Osteoblast (primary cell): ENCODE measurements at places on chromosomes 3 and 15.
A peak's percentile ranks its signal among the peaks of the same experiment; 100 is the strongest.

DNA sequence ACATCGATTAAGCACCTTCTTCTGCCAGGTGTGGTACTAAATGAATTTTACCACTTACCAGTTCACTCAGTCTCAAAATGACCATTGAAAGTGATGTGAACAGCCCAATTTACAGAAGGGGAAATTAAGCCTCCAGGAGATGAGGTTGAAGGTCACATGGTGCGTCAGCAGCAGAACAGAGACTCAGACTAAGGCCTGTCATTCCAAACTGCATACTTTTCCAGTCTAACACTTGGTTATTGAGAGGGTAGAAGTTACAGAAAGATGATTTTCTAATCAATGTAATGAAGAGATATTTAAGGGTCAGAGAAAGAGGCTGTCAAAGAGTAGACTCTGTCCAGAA lies 68.4 kb downstream of the TTC23 start:
- H3K27me3 ChIP-seq: no peaks in the 10 kb centered on the region
- no peak overlapping the region for H3K4me3 ChIP-seq
- DNase-seq: no peak
- H3K27ac ChIP-seq: no peak overlapping the region
- no peaks in the 10 kb centered on the region for H3K36me3 ChIP-seq
- peaks cover 5% of the 10 kb centered on the region for H3K4me1 ChIP-seq

DNA sequence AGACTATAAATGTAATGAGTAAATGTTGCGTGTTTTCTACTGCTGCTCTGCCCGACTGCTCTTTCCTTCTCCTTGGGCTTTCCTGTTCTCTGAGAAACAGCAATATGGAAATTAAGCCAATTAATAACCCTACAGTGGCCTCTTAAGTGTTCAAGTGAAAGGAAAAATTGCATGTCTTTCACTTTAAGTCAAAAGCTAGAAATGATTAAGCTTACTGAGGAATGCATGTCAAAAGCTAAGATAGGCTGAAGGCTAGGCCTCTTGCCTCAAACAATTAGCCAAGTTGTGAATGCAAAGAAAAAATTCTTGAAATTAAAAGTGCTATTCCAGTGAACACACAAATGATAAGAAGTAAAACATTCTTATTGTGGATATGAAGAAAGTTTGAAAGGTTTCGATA lies 55.0 kb downstream of the ATP2C1 start:
- H3K27ac ChIP-seq: no peak overlapping the region
- no peak for DNase-seq
- H3K27me3 ChIP-seq: no peaks in the 10 kb centered on the region
- peaks cover 15% of the 10 kb centered on the region for H3K36me3 ChIP-seq
- peaks cover 32% of the 10 kb centered on the region for H3K4me1 ChIP-seq

- DNase-seq: no peak
- no peaks in the 10 kb centered on the region for H3K36me3 ChIP-seq
These were observed 9.7 kb downstream of the ATP8B4 start for GRCh38 chr15:50109076-50109987.

DNA sequence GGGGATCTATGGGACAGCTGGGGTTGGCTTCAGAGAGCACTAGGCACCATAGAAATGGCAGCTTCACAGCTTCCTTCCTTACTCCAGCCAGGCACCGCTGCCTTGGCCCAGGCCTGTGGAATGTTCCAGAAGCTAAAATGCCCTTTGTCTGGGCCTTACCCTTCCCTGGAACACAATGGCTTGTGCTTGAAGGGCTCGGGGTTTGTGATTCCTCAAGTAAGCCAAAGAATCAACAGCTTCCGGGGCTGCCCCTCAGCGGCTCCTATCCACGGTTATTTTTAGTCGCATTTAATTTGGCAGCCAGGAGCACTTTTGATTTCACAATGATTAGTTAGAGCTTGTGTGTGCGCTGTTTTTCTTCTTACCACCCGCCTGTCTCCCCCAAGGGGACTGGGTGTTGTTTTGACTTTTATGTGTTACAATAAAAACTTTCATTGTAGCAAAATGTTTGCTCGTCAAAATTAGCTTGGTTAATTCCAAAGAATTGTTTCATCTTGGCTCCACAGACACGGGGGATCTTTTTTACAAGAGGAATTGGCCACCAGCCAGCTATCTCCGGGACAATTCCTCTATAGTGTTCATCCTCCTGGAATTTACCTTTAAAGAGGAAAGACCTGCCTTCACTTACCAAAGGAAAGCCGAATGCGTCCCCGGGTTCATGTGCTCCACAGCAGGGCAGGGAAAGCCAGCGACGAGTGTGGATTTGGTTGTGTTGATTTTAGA lies 73.8 kb downstream of the TLE3 start:
- H3K4me1 ChIP-seq: peaks cover 16% of the 10 kb centered on the region
- peak overlapping the region; percentile 52 for H3K27ac ChIP-seq
- H3K36me3 ChIP-seq: no peaks in the 10 kb centered on the region
- peak overlapping the region; percentile 23 for H3K4me3 ChIP-seq
- peaks cover 36% of the 10 kb centered on the region for H3K27me3 ChIP-seq

DNA sequence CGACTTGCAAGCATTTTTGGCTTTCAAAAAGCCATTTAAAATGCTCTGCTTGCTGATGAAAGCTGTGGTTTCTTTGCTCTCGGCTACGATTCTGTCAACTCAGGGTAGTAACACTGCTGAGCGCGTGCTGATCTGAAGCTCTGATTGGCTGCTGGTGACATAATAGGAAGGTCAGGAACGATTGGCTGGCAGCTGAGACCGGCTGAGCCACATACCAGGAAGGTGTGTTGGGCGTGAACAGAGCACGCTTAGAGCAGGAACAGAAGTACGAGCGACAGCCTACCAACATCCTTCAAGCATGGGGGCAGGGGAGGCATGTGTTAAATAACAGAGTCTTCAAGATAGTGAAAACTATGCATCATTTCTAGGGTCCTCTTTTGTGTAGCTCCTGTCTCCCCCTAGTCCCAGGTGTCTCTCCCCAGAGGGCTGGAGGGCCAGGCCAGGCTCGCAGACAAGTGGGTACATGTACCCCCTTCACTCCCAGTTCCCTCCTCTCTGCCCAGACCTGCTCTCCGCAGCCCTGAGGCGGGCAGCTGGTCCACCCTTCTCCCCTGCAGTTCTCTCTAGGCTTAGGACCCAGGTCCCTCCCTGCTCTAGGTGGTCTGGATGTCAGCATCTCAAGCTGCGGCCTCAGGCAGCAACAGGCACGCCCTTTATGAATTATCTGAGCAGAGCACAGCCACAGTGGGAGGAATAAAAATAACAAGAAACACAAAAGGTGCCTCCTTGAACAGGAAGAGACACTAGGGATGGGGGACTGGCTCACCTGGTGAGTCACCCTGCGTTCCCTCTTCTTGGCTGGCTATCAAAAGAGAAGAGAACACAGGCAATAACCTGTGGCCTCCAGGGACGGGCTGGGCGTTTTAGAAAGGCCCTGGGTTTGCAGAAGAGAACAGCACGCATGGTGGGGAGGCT lies 76.0 kb downstream of the TAMM41 start:
- H3K36me3 ChIP-seq: no peaks in the 10 kb centered on the region
- H3K4me1 ChIP-seq: peaks cover 17% of the 10 kb centered on the region
- H3K27ac ChIP-seq: no peak overlapping the region
- peak overlapping the region; percentile 57 for H3K4me3 ChIP-seq

- H3K36me3 ChIP-seq: no peaks in the 10 kb centered on the region
- no peak overlapping the region for H3K4me3 ChIP-seq
- DNase-seq: no peak
- H3K27ac ChIP-seq: no peak overlapping the region
- H3K27me3 ChIP-seq: no peaks in the 10 kb centered on the region
- no peaks in the 10 kb centered on the region for H3K4me1 ChIP-seq
These were observed 127.5 kb downstream of the SNRK start for GRCh38 chr3:43413676-43414368.

DNA sequence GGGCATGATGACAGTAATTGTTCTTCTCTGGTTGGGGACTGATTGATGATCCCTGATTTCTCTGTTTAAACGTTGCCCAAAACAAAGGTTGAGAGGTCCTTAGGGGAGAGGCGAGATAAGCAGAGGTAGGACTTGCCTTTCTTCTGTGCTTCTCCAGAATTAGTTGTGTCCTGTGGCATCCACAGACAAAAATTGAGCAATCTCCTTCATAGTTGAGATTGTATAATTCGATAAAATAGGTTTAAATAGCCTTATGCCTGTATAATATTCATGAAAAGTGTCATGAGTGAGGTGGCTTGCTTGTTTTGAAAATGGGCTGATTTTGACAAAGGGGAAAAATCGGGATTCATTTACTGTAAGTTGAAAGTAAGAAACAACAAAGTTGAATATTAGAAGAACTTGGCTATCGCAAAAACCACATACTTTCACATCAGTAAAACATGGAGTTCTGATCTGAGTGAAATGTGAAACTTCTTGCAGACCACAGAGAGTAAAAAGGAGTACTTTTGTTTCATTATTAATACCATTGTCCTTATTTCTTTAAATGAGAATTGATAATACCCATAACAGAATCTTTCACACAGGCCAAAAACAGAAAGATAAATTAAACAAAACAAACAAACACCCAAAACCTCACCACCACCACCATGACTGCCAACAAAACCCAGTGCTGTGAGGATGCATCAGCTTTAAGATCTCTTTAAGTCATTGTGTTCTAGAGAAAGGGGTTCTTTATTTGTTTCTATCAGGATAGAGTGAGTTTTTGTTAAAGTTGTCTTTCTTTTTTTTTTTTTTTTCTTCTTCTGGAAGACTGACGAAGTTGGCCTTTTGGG lies 155.7 kb downstream of the LPP start:
- H3K4me3 ChIP-seq: no peak overlapping the region
- H3K36me3 ChIP-seq: no peaks in the 10 kb centered on the region
- DNase-seq: no peak
- no peak overlapping the region for H3K27ac ChIP-seq
- H3K4me1 ChIP-seq: no peaks in the 10 kb centered on the region
- H3K27me3 ChIP-seq: no peaks in the 10 kb centered on the region

GRCh38 chr3:122461806-122462205 lies 45.9 kb upstream of the WDR5B start:
- no peak overlapping the region for H3K4me3 ChIP-seq
- H3K27ac ChIP-seq: no peak overlapping the region
- H3K4me1 ChIP-seq: no peaks in the 10 kb centered on the region
- no peak for DNase-seq

DNA sequence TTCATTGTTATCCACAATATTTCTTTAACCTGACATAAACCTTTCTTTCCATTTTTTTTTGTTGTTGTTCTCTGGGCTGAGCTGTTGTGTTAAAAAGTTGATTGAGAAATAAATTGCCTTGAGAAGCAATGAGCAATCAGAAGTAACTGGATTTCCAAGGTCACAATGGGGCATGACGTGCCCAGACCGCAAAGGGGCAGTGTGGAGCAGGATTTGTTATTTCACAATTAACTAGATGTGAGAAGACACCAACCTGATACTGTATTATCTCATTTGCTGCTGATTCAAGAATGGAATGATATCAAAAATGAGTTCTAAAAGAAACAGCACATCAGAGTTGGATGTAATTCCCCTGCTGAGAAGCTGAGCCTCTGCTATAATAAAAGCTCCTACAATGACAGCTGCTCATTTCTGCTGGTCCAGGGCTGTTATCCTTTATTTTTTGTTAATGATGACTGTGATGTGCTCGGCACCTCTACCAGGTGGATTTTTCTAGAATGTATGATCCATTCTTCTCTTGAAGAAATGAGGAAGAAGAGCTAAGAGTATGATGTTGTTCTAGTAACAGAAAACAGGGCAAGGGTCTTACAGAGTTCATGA lies 28.1 kb downstream of the CPNE4 start:
- no peaks in the 10 kb centered on the region for H3K27me3 ChIP-seq
- H3K4me1 ChIP-seq: no peaks in the 10 kb centered on the region
- H3K27ac ChIP-seq: no peak overlapping the region
- H3K4me3 ChIP-seq: no peak overlapping the region

- H3K36me3 ChIP-seq: no peaks in the 10 kb centered on the region
- H3K4me1 ChIP-seq: peaks cover 5% of the 10 kb centered on the region
- peak; percentile 84 for DNase-seq
- no peak overlapping the region for H3K27ac ChIP-seq
- H3K4me3 ChIP-seq: no peak overlapping the region
- H3K27me3 ChIP-seq: peaks cover 59% of the 10 kb centered on the region
These were observed 320.6 kb downstream of the UACA start for GRCh38 chr15:70442616-70443321.

- no peaks in the 10 kb centered on the region for H3K36me3 ChIP-seq
- no peaks in the 10 kb centered on the region for H3K4me1 ChIP-seq
- H3K27ac ChIP-seq: no peak overlapping the region
- H3K27me3 ChIP-seq: no peaks in the 10 kb centered on the region
- H3K4me3 ChIP-seq: no peak overlapping the region
- DNase-seq: no peak
These were observed 1435.2 kb upstream of the CADM2 start for GRCh38 chr3:83523470-83524073.

DNA sequence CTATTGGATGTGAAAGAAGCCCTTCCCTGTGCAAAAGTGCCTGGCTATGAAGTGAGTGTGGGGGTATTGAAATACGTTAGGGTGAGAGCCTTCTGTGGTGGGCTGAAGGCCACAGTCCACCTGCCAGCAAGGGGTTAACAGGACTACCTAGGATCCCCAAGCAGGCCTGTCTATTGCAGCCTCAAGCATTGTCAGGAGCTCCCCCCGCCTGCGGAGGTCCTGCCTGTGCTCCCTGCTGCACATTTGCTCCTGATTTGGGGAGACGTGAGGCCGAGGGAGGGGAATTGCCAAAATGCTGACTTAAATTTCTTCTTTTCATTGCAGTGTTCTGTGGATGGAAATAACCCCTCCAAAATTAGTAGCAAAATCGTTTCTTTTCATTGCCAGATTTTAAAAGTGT lies 56.2 kb downstream of the GABRG3 start:
- no peak overlapping the region for H3K27ac ChIP-seq
- no peak overlapping the region for H3K4me3 ChIP-seq
- H3K36me3 ChIP-seq: no peaks in the 10 kb centered on the region
- H3K4me1 ChIP-seq: no peaks in the 10 kb centered on the region
- DNase-seq: no peak

GRCh38 chr15:82737975-82738374 lies 28.3 kb upstream of the AP3B2 start:
- peaks cover 2% of the 10 kb centered on the region for H3K4me1 ChIP-seq
- DNase-seq: no peak
- no peak overlapping the region for H3K27ac ChIP-seq
- H3K27me3 ChIP-seq: no peaks in the 10 kb centered on the region
- no peaks in the 10 kb centered on the region for H3K36me3 ChIP-seq
